HT1080 (cell line): ENCODE measurements at places on chromosomes 4 and X.
A peak's percentile ranks its signal among the peaks of the same experiment; 100 is the strongest.

DNA sequence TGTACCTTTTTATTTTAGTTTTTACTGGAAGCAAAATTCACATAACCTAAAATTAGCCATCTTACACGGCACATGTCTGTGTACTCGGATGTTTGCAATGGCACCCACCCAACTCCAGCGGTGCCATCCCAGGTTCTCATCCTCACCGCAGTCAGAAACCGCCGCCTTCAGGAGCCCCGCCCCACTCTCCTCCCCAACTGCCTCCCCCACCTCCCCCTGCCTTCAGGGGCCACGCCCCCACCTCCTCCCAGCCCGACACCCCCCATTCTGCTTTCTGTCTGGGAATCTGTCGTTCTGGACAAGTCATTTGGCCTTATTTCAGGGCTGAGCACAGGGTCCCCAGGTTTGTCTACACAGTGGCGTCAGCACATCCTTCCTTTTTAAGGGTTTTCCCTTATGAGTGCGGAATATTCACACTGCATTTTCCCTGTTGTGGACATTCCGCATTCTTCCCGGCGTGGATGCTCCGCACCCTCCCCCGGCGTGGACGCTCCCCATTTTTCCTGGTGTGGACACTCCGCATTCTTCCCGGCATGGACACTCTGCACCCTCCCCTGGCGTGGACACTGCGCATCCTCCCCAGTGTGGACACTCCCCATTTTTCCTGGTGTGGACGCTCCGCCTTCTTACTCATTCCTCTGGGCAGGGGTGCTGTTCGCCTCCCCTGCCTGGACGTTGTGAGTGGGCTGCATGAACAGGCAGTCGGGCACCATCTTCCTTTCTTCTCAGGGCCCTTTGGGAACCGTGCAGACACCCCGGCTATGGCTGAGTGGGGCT is 135.4 kb upstream of the NKX1-1 start:
- no peak for DNase-seq

GRCh38 chr4:114875630-114876029 is 237.8 kb downstream of the NDST4 start:
- no peak for DNase-seq

DNA sequence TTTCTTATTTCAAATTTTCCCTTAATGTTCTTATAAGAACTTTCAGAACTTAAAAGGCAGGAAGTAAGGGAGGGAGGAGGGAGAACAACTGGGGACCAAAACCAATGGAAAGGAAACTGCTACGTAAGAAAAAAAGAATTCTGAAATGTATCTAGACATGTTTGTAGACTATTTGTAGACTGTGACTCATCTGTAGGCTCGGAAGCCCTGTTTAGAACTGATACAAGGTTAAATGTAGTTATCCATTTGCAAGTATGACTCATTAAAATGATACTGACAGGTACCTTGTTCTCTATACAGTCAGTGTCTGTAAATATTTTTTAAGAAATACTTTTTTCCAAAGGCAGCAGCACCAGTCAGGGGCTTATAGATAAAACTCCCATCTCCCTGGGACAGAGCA is 202.0 kb downstream of the DHX15 start:
- DNase-seq = peak; percentile 90

GRCh38 chr4:7533267-7533666 is 98.5 kb upstream of the PSAPL1 start:
- no peak for DNase-seq

- no peak for DNase-seq
These were observed 14.0 kb downstream of the SHOX start for GRCh38 chrX:644304-645281.

- peak; percentile 92 for DNase-seq
These were observed 2.9 kb upstream of the MND1 start for GRCh38 chr4:153341575-153342090.

- no peak for DNase-seq
These were observed 1.5 kb upstream of the TLR7 start for GRCh38 chrX:12865359-12865758.

DNA sequence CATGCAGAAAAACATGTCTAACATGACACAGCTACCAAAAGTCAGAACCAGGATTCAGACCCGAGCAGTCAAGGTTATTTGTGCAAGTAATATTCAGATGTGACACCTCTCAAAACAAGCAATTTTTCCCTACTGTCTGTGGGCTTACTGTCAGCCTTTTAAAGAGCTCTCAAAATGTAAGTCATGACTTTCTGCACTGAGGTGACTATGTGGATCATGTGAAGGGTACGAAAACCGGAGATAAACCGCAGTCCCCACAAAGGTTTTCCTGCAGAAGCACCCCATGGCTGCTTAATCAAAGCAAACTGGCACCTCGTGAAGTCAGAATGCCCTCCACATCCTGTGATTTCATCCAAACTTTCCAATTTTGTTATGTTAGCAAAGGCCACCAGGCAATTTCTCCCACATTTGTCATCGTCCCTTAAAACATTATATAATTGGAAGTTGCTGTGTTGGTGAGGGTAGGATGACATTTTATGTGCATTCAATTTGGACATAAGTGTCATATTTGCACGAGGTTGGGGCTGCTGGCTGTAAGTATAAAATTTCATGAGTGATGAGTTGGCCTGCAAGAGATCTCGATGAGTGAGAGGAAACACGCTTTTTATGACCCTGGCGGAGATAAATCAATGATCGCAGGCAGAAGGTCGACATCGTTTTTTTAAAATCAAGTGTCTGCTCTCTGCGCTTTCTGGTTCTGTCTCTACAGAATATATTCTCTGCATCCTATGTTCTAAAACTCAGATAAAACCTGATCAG is 161.2 kb downstream of the STK32B start:
- peak; percentile 19 for DNase-seq

DNA sequence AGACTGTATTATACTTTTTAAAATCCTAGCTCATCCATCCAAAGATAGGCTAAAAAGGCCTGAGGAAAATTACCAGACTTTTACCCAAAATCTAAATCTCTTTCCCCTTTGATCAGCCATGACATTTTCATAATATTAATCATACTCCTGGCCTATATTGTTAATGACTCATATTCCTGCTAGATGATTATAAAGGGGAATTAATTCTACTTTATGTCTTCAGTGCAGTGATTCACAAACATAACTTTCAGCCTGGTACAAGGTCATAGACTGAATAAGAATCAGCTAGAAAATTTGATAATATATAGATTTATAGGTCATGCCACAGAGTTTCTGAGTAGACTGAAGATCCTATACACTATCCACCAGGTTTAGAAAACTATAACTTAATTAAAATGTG is 1905.4 kb downstream of the C4orf33 start:
- DNase-seq = no peak

DNA sequence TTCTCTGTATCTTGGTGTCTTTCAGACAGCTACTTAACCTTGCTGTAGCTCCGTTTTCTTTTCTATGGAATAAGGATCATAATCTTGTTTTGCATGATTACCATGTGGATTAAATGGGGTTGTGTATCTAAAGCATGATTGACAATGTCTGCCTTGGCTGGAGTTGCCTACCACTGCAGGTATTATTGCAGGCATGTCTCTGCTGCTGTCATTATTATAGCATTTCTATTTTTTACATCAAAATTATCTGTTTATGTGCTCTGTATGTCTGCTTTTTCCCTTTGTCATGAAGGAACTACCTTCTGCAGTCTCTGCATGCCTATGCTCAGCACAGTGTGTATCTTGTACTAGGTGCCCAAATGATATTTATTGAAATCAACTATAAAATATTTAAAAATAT is 95.9 kb upstream of the TAPT1 start:
- no peak for DNase-seq

GRCh38 chr4:787561-787981 is 38.4 kb downstream of the CPLX1 start:
- DNase-seq = no peak

DNA sequence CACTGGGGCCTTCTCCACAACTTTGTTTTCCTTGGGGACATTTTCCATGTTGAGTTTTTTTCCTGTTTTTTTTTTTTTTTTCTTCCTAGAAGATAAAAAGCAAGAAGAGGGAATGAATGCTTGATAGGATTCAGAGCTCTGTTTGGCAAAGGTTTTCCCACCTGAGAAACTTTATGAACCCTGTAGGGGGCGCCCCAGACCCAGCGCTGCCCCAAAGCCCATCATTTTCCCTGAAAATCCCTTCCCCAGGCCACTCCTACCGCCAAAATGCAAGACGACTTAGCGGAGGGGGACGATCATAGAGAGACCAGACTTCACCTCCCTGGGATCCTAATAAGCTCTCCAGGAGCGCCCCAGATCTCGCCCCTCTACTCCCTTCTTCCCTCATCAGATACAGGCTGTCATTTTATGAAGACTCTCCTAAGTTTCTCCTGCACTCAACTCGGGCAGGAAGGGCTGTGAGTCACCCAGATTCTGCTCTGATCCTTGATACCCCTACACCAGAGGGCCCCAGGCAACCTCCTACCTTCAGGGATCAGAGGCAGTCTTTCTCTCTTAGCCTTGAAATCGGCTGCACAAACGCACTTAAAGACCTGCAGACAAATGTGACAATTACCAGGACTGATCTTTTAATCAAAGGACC is 1.4 kb downstream of the BEX5 start:
- DNase-seq = no peak

DNA sequence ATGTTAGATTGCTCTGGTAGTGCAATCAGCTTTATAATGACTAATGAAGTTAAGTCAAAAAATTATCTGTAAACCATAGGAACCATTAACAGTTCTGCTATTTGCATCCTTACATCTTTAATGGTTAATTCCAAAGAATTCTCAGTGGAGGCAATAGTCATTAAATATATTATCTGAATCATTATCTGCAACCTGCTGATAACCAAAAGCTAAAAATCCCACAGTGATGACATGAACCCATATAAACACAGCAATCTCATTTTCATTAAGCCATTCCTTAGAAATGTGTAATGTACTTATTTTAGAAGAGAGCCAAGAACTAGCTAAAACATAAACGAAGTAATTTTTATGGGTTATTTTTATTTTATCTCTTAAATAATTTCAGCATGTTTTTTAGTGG is 60.2 kb downstream of the MAGEB16 start:
- DNase-seq = no peak

- no peak for DNase-seq
These were observed 58.9 kb upstream of the NXF3 start for GRCh38 chrX:103151799-103152198.

DNA sequence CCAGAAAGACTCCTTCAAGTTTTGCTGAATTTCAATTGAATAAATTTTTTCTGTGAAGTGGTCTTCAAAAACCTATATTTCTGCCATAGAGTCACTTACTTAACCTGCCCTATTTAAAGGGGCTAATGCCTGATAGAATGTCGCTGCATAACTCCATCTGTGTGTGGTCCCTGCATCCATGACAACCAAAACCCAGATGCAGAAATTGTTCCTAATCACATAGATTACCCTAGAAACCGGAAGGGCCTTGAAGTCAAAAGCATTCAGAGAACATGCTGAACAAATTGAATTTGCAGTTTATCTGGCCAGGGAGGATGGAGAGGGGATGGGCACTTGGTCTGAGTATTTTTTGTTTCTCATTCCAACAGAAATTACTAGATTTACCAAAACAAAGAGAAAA is 1.5 kb upstream of the PARM1 start:
- DNase-seq = no peak

DNA sequence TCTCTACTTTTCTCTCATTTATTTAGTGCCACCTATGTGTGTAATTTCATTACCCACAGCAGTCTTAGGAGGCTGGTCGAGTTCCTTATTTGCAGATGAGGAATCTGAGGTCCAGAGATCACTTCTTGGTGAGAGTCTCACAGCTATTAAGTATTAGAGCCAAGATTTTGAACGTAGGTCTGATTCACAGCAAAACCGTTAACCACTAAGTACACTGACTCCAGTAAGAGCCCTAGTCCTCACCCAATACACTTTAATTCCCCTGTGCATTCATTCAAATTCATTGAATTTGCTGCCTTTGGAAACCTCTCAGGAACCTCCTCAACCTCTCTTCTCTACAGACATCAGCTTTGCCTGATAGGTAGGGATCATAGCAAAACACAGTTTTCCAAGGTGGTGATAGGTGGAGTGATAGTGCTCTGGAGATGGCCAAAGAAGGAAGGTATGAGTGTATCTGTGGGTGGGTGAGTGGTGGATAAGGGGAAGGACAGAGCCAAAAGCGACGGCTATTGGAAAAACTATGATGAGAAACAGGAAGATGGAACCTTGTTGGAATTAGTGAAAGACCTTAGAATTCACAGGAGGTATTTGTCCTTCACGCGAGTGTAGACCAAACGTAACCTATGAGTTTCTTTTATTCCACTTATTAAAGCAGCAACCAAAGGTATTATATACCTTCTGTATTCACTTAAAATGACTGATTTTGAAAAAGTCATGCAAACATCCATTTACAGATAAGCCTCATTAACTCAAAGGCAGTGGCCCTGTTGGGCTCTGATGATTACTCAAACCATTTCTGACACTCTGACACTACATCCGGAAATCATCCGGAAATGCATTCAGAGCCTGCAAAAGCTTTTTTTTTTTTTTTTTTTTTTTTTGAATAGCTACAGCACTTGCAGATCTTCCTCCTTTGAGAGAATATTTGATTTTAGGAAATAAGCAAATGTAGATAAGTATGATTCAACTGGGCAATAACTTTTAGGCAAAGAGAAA is 6.3 kb downstream of the FMR1 start:
- DNase-seq = peak; percentile 1

DNA sequence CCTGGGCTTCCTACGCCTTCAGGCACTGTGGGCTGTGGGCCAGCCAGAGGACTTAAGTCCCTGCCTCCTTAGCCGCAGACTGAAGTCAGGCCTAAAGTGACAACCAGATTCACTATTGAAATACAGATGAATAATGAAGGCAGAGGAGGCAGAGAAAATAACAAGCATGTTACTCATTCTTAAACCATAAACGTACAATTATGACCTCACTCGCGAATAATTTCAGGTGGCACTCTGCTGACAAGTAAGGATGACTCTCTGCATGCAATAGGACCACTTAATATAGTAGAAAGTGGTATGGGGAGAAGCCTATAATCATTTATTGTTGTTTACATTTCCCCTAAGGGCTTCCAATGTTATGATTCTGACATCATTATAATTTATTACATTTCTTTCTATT is 409.2 kb upstream of the FGF13 start:
- peak; percentile 84 for DNase-seq

DNA sequence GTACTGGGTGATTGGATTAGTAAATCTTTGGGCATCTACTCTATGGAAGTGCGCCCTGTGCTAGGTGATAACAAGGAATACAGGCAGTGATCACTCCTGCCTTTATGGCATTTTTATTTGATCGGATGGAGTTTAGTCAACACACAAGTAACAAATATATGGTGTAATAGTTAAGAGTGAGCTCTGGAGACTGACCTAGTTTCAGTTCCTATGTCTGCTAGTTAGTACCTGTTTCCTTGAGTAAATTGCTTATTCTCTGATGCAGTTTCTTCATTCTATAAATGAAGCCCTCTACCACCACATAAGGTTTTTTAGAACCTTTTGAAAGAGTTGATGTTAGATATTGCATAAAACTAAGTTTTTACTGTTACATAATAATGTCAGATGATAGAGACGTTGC is 134.6 kb downstream of the KDM6A start:
- DNase-seq = no peak
